PC-3 (cell line): ENCODE measurements at places on chromosomes 3 and 15. TPM values are rescaled to one million over a fixed set of nuclear protein-coding genes. Genes with fewer than 3 reads are reported as not detected.
A peak's percentile ranks its signal among the peaks of the same experiment; 100 is the strongest.

DNA sequence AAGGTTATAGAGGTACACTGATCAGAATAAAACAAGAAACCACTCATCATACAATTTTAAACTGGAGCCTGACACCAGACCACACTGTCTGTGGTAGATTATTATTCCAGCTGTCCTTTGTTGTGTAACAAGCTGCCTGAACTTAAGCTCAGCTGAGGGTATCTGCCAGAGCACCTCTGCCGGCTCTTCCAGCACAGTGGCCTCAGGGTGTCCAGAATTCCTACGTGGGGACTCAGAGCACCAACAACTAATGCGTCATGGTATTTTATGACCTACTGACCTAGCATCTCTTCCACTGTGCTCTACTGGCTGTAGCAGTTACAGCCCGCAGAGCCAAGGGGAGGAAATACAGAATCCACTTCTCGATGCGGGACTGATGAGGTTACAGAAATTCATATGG, 15.6 kb upstream of the RAF1 start:
- DNase-seq = peak; percentile 94

WDR93 gene
- total RNA-seq = 0.22 TPM in 1 of 2 replicates, not detected in the other

FMN1 gene
- 2.4 and 2.9 TPM in 2 replicates for total RNA-seq

DNA sequence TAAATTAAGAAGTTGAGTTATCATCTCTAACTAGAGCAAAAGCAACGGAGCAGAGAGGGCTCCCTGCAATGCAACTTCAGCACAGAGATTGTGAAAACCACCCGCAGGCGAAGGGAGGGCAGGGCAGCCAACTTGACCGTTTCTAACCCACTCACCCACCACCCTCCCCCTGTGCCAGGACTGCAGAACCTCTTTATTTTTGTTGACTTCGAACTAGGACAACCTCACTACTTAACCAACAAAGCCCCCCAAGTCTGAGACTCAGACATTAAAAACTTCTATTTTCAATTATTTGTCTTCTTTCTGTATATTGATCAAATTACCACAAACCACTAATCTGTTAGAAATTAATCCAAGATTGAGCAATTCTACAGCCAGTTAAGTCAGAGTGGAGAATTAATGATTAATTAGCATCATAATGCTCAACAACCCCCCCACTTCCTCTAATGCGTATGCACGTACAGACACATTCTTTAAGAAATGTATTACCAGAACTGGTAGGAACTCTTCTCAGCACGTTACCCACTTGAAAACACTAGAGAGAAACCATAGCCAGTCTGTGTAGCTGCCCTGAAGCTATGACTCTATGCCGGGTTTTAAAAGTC, 2.0 kb downstream of the MGLL start:
- DNase-seq = no peak
